ENCODE measurements at places on chromosomes 4 and X.

GRCh38 chr4:176883681-176884418 is 91.1 kb upstream of the VEGFC start:
- no peak for DNase-seq

GRCh38 chr4:163269166-163269565 is 63.2 kb downstream of the NPY1R start:
- DNase-seq = no peak

GRCh38 chr4:113607998-113608397 is 153.5 kb downstream of the CAMK2D start:
- no peak for DNase-seq

GRCh38 chr4:77600521-77601451 is 4.8 kb upstream of the CXCL13 start:
- no peak for DNase-seq

DNA sequence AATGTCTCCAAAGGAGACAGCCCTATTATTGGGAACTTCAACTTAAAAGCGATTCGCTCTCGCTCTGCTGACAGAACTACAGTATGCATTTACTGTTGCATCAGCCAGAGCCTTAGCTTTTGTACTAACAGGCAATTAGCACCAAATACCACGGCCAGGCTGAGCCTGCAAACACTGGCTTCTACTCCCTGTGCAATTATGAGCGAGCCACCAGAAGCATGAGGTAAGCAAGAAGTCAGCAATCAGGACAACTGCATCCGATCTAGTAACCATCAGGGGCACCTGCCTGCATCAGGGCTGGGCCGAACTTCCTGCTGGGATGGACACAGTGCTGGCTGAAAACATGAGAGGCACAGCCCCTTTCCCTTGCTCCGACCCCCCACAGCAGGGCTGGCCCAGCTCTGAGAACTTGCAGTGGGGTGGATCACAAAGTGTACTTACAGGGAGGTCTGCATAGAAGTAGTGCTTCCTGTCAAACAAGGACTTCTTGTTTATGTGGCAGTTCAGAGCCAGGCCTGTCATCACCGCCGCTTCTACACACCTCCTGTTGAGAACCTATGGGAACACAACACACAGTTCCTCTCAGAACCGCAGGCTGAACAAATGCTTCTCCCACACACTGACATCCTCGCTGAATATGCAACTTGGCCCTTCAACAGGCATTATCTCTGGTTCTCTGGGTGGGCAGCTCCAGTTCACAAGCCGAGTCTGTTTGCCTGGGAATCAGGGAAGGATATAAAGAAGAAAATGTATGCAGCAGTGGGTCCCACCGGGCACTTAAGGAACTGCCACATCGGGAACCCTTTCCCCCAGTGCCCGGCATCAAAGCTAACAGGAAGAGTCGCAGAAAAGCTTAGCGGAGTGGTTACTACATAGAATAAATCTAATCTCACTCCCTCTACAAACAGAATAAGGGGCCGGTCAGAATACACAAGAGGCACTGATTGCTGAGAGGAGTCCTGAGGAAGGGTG is 41.5 kb downstream of the GATB start:
- no peak for DNase-seq

DNA sequence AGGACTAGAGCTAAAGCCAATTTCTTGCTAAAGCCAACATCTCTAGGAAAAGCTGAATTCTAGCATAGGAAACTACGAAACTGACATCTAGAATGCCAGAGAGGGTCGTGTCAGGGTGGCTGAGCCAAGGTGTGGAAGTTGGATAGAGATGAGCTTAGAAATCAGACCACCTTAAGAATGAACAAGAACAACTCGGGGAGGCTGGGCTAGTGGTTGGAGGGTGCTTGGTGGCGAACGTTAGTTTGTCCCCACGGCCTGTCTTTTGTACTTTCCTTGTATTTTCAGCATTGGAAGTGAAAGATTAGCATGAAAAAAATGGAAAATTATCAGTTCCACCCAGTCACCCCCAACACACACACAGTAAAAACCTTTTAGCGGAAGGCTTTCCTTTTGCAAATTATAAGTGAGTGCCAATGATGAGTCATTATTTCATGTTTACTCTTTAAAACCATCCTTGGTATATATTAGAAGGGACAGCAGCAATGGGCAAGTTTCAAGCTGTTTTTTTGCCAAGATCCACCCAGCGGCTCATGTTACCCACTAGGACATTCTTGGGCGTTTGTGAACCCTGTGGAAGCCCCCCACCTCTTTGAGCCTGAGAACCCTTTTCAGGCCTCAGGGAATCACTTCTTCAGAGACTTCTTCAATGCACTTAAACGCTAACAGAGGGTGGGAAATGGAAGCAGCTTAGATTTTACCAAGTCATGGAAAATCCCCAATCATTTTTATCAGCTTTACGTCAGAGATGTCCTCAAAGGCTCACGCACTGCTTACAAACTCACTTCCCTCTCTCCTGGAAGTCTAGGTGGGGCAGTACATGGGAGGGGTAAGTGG is 4.9 kb upstream of the PPEF1 start:
- DNase-seq = no peak

Measured in stimulated activated CD8-positive, alpha-beta memory T cell treated with anti-CD3 and anti-CD28 coated beads, Interleukin-12 subunit alpha, Interleukin-12 subunit beta, amount 100 ng/mL, for 4 hours (primary cell).